ENCODE measurements at places on chromosomes 6 and 20.

- peak; percentile 47 for DNase-seq
These were observed 33.0 kb downstream of the HNF4A start for GRCh38 chr20:44388466-44389023.

DNA sequence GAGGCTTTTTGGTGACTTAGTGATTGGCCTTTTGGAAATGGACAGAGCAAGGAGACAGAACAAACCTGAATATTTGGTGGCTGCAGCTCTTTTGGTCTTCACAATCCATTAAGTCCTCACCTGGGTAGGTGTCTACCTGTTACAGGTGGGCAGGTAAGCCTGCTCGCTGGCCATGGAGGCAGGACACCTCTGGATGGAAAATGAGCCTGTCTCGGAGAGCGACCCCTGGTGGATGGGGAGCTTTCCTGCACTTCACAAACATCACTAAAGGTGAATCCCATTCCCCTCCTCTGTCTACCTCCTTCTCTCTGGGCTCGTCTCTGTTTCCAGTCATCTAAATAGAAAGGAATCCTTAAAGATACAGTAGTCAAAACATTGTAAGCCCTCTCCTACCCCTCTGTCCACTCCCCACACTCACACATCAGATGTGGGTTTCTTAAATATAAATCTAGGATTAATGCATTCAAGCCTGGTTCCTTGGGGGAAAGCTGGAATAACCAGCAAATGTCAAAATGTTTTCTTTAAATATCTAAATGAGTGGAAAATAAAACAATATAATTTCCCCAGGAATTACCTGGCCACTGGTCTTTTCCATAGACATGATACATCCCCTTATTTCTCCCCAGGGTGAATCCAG lies 304.9 kb downstream of the CDH26 start:
- peak; percentile 27 for DNase-seq

- no peak for DNase-seq
These were observed 101.4 kb downstream of the PACRG start for GRCh38 chr6:162829013-162829742.

GRCh38 chr20:57251344-57251743 lies 15.1 kb downstream of the BMP7 start:
- DNase-seq: no peak

GRCh38 chr6:137851669-137852068 lies 15.4 kb upstream of the TNFAIP3 start:
- no peak for DNase-seq

DNA sequence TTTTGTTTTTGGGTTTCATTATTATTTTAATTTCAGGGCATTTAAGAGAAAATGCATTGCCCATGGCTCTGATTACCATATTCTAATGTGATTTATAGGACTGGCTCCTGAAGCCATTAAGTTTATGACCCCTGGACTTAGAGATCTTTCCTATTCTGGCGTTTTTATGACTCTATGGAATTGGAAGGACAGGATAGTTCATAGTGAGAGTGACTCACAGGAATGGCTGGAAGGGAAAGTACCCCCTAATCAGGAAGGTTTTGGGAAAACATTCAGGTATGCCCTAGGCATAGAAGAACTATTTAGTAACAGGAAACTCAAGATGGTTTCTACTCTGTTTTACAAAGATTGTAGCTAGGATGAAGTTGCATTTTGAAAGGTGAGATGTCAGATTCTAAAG lies 108.6 kb upstream of the SLC2A12 start:
- no peak for DNase-seq

- peak; percentile 40 for DNase-seq
These were observed 17.6 kb upstream of the HLA-F start for GRCh38 chr6:29705389-29706231.

DNA sequence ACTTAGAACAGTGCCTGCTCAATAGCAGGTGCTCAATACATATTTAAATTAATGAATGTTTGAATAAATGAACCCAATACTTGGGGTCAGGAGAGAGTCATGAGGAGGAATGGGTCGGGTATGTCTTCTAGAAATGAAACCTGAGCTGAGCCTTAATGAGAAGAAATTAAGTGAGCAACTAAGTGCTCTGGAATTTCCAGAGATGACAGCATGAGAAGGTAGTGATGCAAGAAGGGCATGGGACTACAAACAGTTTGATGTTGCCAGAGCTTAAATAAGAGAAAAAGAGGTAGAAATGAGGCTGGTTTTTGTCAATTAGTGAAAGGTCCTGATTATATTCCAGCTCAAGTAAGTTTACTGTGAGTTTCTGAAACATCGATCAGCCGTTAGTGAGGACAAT lies 82.9 kb downstream of the PDE10A start:
- DNase-seq: no peak

- no peak for DNase-seq
These were observed 161.1 kb upstream of the CARMIL1 start for GRCh38 chr6:25118038-25118437.

DNA sequence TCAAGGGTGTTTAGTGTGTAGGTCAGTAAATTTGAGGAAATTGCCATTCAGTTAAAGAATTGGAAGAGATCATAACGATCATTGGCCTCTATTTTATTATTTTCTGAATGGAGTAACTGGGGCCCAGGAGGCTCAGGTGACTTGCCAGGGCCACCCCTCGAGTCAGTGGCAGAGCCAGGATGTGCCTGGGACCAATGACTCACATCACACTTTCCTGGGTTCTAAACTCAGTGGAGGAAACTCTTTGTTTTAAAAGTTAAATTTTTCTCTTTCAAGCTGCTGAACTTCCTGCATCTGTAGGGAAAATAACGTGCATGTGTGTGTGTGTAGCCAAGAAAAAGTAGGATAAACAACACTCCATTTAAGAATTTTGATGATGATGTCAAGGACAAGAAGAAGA lies 135.5 kb downstream of the MYLK4 start:
- DNase-seq: no peak

DNA sequence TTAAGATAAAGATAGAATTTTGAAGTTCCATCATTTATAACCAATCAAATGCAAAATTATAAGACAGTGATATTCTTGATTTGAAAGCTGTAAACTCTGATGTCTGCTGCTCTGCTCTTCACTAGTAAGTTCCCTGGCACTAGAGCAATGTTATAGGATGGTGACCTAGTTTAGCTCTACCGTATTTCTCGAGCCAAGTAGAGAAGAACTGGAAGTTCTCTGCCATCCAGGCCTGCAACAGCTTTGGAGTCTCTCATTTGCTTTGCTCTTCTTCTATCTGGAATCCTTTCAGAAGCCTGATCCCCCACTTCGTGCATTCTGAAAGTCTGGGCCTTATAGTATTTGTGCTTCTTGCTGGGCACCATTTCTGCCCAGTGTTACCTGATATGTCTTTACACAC lies 100.3 kb downstream of the PLCB1 start:
- no peak for DNase-seq

- DNase-seq: no peak
These were observed 553.4 kb upstream of the EPHA7 start for GRCh38 chr6:93972791-93973190.

GRCh38 chr20:19492116-19492515 lies 265.9 kb upstream of the RIN2 start:
- DNase-seq: no peak

- no peak for DNase-seq
These were observed 27.2 kb upstream of the DEFB125 start for GRCh38 chr20:60035-60918.

GRCh38 chr6:77425216-77425615 lies 38.1 kb downstream of the HTR1B start:
- no peak for DNase-seq

- DNase-seq: no peak
These were observed 30.6 kb upstream of the PBOV1 start for GRCh38 chr6:138248878-138249277.

- no peak for DNase-seq
These were observed 693 bp downstream of the HLA-F start for GRCh38 chr6:29723666-29724588.

DNA sequence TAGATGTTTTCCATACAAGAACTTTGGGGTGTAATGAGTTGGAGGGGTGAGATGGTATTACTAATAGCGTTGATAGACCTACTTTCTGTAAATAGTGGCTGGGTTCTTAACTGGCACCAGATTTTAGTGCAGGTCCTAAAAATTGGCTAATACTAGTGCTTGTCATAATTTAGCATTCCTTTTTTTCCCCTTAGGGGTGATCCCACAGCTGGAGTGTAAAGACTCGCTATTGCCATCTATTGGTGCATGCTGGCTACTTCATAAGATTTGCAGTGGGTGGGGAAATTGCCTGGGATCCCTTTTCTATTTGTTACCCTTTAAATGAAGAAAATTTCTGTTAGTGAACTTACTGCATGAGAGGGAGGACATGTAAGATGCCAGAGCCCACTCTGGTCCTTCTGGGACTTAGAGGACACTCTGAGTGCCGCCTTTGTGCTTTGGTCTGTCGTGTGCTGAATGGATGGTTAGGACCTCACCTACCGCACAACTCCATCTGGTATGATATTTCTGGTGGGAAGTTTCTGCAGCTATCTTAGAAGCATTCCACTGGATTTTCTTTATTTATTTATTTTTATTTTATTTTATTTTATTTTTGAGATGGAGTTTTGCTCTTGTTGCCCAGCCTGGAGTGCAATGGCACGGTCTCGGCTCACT lies 195.5 kb downstream of the JARID2 start:
- peak; percentile 77 for DNase-seq

- DNase-seq: peak; percentile 25
These were observed 10.5 kb downstream of the SNX3 start for GRCh38 chr6:108250240-108250866.

DNA sequence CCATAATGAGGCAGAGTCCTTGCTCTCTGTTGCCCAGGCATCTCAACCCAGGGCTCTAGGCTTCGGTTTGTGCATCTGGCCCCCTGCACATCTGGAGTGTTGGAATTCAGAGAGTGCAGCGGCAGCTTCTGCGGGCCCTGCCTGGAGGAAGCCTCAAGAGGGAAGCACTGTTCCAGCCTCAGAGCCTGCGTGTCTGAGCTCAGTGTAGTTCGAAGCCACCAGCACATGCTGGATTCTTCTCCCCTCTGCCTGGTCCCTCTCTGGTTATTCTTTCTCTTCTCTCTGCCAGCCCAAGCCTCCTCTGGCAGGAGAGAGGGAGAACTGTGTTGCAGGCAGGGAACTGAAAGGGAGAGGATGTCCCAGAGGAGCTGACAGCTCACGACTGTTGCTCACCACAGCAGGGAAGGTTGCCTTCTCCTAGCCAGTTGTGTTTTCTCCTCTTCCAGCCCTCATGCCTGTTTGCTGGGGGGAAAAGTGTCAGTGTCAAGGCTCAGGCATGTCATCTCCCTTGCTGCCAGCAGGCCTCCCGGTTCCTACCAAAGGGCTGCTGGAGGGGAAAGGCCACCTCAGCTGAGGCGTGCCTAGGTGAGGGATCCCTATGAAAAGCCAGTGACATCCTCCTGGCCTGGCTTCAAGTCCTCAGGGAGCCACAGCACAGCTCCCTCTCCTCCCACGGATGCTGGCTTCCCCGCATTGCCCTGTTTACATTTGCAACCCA lies 126.0 kb upstream of the LRFN2 start:
- DNase-seq: no peak

DNA sequence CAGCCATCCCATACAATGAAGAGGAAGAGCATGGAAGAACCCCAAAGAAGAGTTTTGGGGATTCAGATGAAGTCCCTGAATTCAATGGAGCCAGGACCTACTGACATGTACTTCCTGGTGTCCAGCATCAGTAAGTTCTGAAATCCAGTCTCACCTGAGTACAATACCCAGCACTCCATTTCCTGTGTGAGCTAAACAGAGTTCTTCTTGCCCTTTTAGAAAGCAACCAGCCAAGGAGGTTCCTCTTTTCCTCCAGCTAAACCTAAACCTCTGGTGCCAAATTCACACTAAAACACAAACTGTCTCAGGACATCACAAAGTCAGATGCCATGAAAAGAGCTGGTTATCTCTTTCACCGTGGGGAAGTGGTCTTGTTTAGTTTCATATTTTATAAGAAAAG lies 71.5 kb downstream of the PKHD1 start:
- DNase-seq: no peak

DNA sequence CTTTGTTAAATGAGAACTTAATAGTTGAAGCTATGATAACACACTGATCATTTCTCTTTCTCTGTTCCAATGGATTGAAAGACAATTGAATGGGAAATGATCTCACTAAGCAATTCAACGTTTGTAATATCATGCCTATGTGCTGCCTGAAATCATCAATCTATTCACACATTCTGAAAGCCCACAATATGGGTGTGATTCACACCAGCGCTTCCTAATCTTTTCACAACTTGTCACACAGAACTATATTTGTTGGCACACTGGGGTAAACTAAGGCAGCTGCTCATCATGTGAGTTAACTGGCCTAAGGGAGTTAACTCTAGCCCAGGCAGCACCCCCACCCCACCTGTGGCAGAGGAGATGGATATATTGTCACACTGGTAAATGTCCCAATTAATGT lies 37.1 kb upstream of the UTRN start:
- no peak for DNase-seq

DNA sequence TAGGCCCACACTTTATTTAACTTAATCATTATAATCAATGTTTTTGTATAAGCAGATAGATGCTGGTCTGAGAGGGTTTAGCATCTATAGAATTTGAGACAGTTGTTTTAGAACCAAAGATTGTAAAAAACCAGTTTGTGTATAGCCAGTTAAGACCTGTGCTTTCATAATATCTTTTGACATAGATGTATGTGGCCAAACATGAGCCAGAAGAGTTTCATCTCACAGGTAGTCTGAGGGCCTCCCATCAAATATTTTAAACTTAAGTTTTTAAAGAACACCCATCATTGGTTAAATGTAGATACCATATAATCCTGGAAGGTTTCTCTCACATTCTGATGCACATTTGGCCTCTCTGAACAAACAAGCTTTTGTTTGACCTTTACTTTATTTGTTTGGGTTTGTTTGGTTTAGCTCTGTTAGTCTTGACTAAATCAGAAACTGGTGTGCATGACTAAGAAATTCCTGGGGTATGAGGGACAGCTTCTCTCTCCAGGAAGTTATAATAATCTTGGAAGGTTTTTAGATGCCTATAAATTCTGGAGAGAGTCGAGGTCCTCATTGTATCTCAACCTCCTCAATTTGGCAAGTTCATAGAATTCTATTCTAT lies 58.0 kb upstream of the TMEM200A start:
- no peak for DNase-seq

DNA sequence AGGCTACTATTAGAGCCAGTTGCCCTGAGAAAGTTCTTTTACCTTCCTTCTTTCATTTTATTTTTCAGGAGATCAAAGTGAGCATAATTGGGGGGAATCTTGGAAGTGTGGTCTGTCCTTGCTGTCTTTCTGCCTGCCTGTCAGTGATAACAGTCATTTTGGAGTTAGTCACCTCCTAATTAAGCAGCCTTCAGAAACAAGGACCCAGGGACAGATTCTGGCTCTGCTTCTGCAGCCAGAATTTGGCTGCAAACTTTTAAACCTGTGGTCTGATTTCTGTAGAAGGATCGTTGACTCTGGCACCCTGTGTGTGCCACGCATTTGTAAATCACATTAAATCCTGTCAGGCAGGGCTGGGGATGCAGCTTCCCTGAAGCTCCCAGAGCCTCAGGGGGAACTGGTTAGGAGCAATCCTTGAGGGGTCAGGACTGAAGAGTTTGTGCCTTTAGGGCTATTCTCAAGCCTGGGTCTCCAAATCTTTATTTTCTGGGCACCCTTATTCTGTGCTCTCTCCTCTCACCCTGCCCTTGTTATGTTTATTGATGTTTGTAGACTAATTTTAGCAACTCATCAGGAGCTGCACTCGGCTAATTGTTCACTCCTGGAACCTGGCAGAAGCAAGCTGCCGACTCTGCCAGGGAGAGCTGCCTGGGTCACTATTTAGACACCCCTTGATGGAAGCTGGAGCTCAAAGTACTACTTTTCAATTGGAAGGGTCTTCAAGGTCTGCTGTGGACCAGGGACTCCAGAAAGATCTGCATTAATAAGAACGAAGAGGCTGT lies 6.8 kb downstream of the NOX3 start:
- DNase-seq: no peak

Data from AML-193 (cell line).